Activated naive CD4-positive, alpha-beta T cell treated with anti-CD3 and anti-CD28 coated beads, Interleukin-2, amount 50 U/mL, for 72 hours (primary cell): ENCODE measurements at places on chromosomes 5 and 9. TPM values are rescaled to one million over a fixed set of nuclear protein-coding genes. Genes with fewer than 3 reads are reported as not detected.
A peak's percentile ranks its signal among the peaks of the same experiment; 100 is the strongest.

- DNase-seq, result peak; percentile 80
Measured at GRCh38 chr5:134100283-134101091, 14.0 kb upstream of the TCF7 start.

GRCh38 chr9:124290743-124291554 is 33.2 kb downstream of the NEK6 start:
- no peak for DNase-seq

DNA sequence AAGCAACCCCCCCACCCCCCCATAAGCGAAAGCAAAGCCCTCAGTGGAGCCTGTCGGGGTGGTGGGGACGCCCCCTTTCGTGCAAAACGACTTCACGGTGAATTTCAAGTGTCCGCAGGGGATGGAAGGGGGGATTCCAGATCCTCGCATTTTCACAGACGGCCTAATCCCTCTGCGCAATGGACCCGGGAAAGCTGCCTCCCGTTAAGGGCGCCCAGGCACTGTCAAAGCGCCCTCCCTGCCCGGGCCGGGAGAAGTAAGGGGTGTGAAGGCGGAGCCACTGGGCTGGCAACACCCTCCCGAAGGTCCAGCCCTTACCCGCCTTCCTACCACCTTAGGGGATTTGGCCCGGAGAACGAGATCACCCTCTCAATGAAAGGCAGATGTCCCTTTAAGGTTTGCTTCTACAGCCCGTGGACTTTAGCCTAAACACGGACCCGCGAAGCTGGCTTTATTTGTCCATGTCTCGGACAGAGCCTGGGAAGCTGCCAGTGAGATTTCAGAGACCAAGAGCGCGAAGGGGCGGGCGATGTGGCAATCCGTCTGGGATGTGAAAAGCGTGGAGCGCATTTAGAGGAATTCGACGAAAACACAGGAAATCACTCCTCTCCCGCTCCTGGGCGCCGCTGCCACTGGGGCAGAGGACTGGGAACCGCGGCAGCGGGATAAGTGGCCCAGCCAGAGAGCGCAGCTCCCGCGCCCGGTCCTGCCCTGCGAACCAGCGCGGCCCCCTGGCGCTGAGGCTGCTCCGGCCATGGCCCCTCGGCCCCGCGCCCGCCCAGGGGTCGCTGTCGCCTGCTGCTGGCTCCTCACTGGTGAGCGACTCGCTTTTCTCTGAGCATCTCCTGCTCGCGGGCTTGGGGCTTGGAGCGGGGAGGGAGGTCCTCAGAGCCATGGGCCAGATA is at the start of the genes ITGA1 and PELO:
Gene ITGA1 (plus strand): TSS at position 317 of the 905 bp plus-strand sequence. CDS start 438 bp downstream, at position 755.
Gene PELO (plus strand): TSS at position 317 of the 905 bp plus-strand sequence. CDS start 12,479 bp downstream, outside the sequence.
- DNase-seq, result peak; percentile 51

DNA sequence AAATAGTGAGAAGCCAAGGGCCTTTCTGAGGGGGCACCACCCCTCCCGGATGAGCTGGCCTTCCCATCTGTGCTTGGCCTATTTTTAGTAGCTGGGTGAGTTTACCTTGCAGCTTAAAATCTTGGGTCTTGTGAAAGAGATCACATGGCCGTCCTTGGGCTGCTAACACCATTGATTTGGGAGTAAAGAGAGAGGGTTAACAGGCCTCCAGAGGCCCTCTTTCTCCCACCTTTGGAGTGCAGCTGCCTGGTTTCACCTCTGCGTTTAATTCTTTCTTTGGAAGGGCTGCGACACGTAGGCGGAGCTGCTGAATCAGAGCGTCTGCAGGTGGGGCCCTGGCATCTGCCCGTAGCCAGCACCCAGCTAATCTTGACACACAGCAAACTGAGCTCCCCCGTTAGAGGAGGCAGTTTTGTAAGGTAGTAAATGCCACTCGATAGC is 12.8 kb downstream of the OLFM1 start:
- no peak for DNase-seq

The HTR1A gene
- total RNA-seq, result not detected

The VAV2 gene
- total RNA-seq, result 9.1 TPM

The OR1J2 gene
- total RNA-seq, result not detected
